ENCODE measurements at places on chromosomes 13 and 19.

- no peak for DNase-seq
These were observed 6.6 kb downstream of the RAB3D start for GRCh38 chr19:11332822-11333221.

DNA sequence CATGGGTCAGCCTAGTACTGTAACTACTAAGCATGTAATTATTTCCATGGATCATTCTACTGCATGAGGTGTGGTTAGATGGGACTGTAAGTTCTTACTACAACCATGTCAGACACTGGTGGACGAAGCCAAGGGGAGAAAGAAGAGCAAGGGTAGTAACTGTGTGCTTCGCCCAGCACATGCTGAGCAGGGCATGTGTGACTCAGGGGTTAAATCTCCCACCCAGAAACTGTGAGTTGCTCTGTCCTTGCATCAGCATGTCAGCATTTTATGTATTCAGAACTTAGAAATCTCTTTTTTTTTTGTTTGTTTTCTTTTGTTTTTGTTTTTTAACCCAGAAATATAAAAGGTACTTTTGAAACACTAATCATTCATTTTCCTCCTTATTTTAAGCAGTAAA, 436.6 kb upstream of the KLF12 start:
- DNase-seq = no peak

DNA sequence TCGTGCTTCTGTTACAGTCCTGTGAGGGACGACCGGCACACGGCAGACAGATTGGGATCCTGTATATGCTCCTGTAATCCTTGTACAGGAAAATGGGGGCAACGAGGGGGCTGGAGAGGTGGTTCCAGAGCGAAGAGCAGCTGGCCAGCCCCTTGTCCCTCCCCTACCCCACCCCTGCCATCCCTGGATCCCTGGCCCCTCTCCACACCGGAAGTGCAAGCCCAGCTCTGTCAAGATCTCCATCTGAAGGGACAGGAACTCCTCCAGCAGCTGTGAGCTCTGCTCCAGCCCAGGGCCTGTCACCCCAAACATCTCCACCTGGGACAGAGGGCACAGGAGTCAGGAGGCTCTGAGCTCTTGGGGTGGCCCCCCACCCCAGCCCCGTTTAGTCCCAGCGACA, 5.5 kb upstream of the CCER2 start:
- no peak for DNase-seq

DNA sequence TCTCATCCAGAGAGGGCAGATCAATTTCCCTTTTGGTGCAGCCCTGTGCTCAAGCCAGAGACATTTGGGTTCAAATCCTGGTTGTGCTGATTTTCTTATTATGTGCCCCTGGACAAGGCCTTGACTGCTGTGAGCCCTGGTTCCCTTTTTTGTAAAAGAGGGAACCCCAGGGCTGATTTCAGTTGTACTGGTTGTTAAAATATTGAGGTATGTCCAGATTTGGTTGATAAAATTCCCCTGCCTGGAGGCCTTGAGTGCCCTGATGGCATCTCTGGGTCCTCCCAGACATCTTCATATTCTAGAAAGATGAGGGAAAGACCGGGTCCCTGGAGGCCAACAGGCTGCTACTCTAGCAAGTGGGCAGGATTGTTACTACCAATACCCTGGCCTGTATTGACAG, 14.4 kb upstream of the PLAUR start:
- no peak for DNase-seq

DNA sequence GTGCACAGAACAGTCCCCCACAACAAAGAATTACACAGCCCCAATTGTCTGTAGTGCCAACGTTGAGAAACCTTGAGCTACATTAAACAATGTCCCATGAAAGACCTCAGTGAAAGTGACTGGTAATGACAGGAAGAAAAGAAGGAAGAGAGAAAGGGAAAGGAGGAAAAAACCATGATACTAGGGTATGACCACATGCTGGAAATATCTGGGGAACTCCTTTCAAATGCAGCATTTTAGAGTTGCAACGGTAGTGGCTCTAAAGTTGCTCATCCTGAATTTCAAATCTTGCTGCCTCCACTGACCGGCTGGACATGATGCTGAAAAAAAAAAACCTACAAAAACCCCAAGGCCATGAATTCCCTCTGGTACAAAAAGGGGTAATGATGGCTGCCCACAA, 26.5 kb downstream of the FPR3 start:
- no peak for DNase-seq

DNA sequence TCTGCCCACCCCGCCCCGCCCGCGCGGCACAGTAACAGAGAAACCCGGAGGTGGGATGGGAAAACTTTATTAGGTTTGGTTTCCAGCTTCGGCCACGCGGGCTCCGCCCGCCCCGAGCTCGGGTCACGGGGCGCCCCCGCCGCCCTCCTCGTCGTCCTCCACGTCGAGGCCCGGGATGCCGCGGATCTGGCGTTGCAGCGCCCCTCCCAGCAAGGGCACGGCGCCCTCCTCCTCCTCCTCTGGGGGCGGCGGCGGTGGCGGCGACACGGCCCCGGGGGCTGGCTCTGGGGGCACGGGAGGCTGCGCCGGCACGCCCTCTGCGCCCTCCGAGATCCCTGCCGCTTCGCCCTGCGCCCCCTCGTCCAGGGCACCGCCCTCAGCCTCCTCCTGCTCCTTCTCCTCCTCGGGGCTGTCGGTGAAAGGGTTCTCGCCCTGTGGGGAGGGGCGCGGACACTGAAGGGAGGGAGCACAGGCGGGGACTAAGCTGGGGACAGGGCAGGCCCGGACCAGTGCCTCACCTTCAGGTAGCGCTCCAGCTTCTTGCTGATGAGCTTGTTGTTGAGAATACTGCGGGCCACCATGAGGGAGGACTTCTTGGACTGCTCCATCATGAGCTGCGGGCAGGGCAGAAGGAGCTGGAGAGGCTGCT, 536 bp upstream of the AKAP8 start:
- DNase-seq = no peak

DNA sequence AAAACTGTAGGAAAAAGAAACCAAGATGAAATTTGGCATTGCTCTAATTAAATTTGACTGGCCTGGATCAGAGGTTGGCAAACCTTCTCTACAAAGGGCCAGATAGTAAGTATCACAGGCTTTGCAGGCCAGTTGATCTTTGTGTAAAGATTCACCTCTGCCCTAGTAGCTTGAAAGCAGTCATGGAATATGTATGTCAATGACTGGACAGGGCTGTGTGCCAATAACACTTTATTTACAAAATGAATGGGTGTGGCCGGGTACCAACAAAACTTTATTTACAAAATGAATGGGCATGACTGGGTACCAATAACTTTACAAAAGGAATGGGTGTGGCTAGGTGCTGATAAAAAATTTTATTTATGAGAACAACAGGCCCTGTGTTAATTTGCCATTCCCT, 20.0 kb downstream of the SIN3B start:
- no peak for DNase-seq

DNA sequence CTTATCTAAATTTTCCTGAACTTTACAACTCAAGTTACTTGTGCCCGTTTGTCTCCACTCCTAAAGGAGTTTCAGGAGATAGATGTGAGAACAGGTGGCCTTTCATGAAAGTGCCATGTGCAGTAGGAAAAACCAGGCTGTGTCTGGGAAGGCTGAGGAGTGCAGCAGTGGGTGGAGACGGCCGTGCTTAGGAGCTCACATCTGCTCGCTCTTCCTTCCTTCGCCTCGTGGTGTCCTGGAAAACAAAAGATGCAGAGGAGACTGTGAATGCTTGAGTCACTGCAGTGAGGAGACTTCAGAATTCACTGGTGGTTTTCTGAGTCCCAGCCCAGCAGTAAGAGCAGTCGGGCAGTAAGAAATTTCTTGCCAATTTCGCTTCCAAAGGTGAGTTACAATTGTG, 138.4 kb upstream of the RNF113B start:
- no peak for DNase-seq

Measured in activated naive CD8-positive, alpha-beta T cell treated with anti-CD3 and anti-CD28 coated beads, Interleukin-2, amount 50 U/mL, for 16 hours (primary cell).